ENCODE measurements at places on chromosomes 5 and 9. TPM values are rescaled to one million over a fixed set of nuclear protein-coding genes. Genes with fewer than 3 reads are reported as not detected.

ENHO gene
- total RNA-seq = 27.9 TPM

GGTA1 gene
- not detected for total RNA-seq

PCDHA11 gene
- 5.8 TPM for total RNA-seq

PCDHB3 gene
- 6.4 TPM for total RNA-seq

DHFR gene
- 64.0 TPM for total RNA-seq

DBH gene
- 0.24 TPM for total RNA-seq

DNA sequence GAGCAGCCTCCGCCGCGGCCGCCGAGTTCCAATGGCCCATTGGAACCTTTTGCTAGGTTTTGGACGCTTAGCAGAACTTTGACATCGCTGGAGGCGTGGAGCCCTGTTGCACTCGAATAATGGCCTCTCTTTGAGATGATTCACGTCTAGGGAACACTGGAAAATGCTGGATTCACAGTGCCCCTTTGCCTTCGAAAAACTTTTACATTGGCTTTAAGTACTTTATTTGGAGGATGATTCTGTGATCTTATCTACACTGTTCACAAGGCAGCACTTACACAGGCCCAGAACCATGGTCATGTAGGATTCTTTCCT lies 536 bp upstream of the PPIC start:
- DNase-seq = no peak

- DNase-seq = peak; percentile 54
Observed at GRCh38 chr9:113787871-113788270, 88.2 kb upstream of the ZNF618 start.

- DNase-seq = peak; percentile 78
Observed at GRCh38 chr5:180605554-180606214, 14.4 kb upstream of the SCGB3A1 start.

GRCh38 chr9:123187131-123187530 lies 81.3 kb downstream of the STRBP start:
- DNase-seq = no peak

DNA sequence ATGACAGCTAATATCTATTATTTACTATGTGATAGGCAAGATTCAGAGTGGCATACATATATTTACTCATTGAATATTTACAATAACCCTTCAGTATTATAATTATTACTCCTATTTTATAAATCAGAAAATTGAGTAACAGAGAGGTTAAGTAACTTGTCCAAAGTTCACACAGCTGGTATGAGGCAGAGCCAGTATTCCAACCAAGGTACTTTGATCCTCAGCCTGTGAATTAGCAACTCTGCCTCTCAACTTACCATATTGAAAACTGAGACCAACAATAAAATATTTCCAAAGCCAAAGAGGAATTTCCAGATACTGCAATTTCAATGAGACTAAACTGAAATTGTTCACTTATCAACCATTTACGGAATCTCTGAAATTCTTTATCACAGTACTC lies 67.9 kb upstream of the TSLP start:
- no peak for DNase-seq

GRCh38 chr9:82412586-82413305 lies 424.2 kb downstream of the SPATA31D1 start:
- DNase-seq = no peak

DNA sequence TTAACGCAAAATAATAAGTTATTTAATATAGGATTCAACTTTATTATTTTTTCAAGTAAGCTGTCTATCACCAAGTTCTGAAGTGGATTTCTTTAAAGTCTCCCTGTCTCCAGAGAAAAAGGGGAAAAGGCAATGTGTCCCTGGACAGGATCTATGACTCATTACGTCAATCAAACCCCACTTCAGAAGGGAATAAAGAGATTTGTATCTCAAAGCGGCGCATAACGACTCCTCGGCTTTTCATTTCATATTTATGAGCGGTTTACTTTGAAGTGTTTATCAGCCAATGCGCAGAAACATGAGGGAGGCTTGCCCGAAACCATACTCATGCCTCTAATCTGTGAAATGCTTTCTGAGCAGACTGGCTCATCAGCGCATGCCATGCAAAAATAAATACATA lies 938.6 kb upstream of the WWC1 start:
- no peak for DNase-seq

DNA sequence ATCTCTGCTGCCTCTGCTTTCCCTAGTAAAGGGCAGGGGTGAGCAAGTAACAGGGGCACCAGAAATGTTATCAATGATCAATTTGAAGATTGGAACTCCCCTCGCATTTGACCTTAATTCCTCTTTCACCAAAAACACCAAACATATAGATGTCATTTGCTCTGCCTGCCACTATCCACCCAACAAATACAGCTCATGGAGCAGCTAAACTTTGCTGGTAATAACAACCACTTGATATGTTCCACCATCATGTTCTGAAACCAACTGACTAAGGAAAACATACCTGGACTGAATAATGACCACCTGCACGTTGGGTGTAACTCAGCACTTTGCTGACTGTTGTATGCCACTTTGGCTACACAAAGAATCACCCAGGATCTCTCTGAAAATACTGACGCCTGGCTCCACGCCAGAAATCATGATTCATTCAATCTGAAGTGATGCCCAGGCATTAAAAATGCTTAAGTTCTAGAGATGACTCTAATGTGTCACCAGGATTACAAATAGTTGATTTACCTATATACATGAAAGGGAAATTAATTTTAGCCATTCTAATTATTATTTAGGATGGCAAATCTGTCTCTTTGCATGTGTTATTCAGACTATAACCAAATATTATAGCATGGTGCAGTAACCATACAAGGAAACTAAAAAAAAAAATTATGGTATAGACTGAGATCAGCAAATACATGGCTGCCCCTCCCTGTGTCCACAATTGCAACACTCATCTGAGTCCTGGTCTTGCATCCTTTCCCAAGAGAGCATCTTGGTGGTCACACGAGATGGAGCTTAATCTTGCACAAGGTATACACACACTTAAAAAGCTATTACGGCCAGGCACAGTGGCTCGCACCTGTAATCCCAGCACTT lies 43.1 kb upstream of the TTC39B start:
- DNase-seq = no peak

DNA sequence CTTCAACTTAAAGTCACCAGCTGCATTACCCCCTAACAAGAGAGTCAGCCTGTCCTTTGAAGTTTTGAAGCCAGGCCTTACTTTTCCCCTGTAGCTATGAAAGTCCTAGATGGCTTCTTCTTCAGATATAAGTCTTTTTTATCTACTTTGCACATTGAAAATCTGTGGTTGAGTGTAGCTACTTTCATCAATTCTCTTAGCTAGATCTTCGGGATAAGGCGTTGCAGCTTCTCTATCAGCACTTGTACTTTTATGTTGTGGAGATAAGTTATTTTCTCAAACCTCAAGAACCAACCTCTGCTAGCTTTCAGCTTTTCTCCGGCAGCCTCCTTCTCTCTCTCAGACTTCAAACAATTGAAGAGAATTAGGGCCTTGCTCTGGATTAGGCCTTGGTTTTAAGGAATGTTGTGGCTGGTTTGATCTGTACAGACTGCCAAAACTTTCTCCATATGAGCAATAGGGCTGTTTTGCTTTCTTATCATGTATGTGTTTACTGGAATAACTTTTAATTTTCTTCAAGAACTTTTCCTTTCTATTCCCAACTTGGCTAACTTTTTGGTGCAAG lies 21.6 kb downstream of the CATSPER3 start:
- DNase-seq = no peak

DNA sequence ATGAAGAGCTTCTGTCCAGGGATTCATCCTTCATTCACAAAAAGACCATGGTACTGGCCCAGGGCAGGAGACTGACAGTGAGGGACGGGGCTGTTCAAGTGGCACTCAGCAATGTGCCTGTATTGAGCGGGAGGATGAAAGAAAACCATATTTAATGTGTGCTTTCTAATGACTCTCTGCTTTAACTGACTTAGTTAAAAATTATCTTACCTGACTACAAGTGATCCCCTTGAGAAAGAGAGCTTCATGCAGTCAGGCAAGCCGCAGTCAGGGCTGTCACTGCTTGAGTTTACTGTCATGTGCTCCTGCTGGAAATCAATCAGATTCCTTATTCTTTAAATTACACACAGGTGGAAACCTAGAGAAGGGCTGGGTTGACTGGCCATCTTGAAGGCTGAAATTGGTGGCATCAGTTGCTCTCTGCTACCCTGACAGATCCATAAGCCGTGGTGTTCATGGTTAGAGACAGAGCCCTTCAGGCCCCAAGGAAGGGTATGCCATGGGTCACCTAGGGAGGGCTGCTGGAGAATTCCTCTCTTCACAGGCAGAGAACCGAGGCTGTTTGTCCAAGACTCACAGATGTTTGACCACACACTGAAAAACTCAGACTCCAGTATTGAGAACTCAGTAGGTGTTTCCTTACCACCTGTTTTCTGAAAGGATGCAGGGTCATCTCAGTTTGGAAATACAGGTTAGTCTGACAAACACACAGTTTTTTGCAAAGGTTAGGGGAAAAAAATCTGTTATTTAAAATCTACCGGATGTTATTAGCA lies 70.9 kb downstream of the TRIO start:
- DNase-seq = no peak

DNA sequence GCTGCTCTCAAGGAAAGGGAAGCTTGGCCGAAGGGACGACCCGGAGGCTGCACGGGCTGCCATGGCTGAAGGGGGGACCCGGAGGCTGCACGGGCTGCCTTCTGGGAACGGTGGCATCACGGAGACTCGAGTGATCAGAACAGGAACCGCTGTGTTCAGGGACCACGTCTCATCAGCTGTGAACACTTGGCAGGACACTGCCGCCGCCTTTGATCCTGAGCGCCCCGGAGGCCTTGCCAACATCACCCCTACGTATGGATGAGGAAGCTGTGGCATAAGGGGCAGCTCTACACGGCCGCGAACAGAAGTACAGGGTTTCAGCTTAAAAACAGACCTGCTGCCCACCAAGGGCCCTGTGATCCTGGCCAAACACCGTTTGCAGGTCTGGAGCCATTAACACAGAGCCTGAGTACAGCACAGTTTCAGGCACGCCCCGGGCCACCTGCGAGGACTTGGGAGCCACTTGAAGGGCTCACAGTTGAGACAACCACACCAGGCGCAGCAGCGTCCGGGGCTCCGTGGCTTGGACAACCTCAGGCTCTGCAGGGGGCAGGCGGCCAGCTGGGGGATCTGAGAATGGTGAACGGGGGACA lies 23.9 kb upstream of the TERT start:
- DNase-seq = no peak

GRCh38 chr5:125103459-125103858 lies 357.0 kb upstream of the ZNF608 start:
- DNase-seq = no peak

- no peak for DNase-seq
Observed at GRCh38 chr5:64754066-64754465, 14.4 kb downstream of the SREK1IP1 start.

DNA sequence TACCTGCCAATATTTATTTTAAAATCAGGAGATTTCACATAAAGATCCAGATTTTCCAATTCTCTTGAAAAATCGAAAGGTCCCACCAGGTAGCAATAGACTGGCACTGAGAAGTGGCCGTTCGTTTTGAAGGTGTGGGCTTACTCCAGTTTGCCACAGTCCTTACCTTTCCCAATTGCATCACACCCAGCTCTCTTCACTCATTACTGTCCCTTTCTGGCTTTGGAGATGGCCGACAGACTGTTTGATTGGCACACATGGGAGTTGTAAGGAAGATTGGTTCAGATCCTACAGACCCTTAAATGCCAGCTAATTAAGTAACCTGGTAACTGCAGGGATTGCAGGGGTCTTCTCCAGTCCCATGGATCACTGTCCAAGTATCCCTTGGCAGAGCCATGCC lies 68.7 kb upstream of the LARP1 start:
- no peak for DNase-seq

DNA sequence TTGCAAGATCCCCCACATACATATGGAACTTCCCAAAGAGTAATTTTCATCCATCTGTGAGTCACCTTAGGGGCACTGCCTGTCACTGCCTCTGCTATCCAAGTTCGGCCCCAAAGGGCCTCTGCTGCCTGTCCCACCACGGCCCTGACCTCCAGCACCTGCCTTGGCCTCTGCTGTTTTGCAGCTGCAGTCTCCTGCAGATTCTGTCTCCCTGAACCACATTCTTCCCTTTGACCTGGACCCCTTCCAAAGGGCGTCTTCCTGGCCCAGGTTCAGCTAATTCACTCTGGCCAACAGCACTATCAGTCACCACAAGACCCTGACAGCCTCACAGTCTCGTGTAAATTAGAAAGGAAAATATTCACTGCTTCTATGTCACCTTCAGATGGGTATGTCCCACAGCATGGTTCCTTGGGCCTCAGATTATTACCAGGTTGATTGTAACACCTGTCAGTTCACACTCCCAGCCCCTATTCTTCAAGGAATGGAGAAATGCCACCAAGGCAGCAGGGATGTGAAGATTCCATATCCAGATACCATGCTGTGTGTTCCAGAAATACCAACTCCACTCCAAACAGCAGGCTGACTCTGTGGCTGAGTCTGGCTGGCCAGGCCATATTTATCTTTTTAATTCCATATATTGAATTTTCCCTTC lies 479.3 kb downstream of the ARHGEF28 start:
- no peak for DNase-seq

DNA sequence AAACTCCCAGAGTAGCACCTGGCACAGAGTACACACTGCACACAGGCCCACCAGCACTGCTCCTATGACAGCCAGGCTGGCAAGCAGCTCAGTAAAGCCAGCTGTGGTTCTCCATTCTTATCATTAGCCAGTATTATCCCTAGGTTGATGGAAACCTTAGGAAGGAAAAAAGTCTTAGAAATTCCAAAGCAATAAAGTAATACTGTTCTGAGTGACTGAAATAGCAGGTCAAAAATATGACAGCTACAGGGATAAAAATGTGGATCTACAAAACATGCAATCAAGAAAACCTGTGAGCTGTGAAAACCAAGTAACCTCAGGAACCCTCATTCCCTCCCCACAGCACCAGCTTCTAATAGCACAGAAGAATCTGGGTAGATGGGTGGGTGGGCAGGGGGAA lies 403.5 kb downstream of the SPOCK1 start:
- DNase-seq = no peak

DNA sequence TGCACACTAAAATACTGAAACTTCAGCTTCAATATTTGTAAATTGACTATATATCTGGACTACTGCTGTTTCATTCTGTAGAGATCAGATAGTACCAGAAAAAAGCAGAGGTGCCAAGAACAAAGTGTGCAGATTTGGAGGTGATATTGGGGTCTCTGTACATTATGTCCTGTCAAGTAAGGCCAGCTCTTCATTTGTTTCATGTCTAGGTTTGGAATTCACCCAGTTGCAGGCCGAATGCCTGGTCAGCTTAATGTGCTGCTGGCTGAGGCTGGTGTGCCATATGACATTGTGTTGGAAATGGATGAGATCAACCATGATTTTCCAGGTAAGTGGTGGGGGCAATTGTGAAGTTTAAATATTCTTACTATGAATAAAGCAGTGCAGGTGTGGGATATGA lies 96.9 kb downstream of the NNT start:
- DNase-seq = no peak

DNA sequence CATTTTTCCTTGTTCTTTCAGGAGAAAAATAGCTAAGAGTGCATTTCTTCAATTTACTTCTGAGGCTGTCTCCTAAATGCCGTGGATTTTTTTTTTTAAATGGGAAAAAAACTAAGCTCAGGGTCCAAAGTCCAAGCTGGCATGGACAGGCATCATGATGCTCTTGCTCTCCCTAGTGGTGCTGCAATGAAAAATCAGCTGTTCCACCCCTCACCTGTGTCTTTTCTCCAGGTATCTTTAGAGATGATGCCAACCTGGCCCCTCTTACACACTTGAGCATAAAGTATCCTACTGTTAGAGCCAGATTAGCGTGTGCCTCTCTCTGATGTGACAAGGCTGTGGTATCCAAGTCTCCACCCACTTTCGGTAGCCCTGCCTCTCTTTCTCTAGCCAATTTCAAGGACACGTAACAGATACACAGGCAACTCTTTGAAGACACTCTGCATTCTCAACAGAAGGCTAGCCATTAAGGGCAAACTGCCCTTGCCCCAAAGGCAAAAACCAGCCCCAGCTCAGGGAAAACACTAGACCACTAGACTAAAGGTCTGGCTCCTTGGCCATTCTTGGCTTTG lies 208.8 kb downstream of the SAXO1 start:
- DNase-seq = no peak

Data from WTC11 (cell line).